LoVo (cell line): ENCODE measurements at places on chromosomes 5 and 9.

DNA sequence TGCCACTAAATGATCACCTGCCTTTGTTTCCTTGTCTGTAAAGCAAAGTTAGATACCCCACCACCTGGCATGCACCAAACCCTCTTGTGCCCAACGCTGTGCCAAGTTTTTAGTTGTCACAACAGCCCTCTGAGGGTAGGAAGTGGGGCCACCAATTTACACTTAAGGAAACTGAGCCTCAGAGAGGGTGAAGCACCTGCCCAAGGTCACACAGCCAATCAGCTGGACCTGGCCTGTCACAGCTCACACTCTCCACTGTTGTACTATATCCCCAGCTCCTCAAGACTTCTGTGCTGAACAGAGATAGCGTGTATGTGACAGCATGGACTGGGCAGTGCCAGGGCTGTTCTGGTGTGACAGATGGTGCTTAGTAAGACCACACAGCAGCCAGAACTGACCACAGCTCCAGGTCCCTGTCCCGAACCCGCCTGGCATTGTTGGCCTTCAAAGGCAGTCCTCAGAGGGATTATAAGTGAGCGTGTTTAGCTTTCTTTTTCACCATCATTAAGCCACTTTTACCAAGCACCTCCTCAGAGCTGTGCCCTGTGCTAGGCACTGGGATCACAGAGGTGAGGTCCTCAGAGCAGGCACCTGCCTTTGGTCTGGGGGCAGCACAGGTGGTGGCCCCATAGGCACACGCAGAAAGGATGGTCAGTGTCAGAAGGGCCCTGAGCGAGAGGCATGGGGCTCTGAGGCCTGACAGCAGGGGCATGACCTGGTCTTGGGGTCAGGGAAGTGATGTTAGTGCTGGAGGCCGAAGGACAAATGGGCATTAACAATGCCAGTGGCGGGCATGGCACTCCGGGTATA, 71.1 kb downstream of the COL27A1 start:
- no peak for DNase-seq

DNA sequence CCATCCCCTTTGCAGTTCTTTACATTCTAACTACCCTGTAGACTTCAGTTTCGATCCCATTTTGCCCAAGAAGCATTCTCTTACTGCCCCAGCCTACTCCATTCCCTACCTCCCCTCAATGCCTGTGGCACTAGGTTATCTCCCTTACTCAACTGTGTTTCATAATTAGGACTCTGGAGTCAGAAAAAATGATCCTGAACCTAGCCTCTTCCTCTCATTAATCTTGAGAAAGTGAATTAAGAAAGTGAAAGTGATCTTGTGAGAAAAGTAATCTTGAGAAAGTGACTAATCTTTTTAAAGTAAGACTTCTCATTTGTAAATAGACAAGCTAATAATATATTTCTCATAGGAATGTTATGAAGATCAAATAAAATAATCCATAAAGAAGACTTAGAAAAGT, 444.0 kb upstream of the TRPC7 start:
- no peak for DNase-seq

- DNase-seq, result no peak
Observed at GRCh38 chr9:133394687-133395271, 18.6 kb downstream of the STKLD1 start.

DNA sequence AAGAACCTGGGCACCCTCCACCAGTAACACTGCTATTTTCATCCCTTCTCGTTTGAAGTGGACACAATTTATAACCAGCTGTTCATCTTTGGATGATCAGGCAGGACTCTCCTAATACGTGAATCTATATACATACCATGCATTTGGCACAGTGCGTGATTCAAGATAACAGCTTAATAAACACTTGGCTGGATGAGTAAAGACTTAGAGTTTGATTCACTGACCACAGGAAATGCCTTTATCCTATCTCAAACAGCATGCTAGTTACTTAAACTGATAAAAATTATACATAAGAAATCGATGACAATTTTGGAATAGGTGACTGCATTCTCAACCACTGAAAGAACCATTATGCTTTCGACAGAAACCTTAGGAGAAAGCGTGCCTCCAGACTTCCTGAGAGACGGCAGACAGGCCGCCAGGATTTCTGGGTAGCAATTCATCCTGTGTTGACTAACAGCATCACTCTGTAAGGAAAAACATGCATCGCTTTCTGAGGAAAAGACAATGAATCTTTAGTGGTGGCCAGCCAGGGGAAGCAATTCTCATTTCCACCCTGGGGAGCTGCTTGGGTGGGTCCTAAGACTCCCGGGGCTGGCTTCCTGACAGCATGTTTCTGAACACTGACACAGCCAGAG, 9.7 kb downstream of the MRPL36 start:
- no peak for DNase-seq

GRCh38 chr5:66757834-66758371, 161.7 kb downstream of the MAST4 start:
- DNase-seq, result no peak

DNA sequence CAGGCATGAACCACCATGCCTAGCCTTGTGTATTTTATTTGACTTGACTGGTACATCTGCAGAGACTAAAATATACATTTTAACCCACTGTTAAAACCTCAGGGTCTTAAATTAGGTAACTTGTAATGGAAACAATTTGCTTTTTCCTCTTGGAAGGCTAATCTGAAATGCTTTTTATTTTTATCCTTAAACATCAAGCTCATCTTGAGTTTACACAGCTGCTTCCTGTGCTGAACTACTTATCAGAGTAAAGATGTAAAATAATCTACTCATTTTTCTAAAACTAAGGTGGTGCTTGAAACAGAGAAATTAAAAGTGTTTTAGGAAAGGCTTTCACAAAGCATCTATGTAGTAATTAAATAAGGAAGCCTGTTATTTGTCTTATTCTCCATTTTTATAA, 144.1 kb downstream of the ENTREP1 start:
- no peak for DNase-seq

GRCh38 chr5:59103303-59103702, 520.4 kb downstream of the RAB3C start:
- DNase-seq, result no peak
